ENCODE measurements at places on chromosomes 6 and 20.

DNA sequence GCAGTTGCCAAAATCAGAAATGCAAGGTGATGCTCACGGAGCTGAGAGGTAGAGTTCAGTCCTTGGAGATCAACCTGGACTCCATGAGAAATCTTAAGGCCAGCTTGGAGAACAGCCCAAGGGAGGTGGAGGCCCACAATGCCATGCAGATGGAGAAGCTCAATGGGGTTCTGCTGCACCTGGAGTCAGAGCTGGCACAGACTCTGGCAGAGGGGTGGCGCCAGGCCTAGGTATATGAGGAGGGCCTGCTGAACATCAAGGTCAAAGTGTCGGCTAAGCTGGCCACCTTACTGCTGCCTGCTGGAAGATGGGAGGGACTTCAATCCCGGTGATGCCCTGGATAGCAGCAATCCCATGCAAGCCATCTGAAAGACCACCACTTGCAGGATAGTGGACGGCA is 23.9 kb upstream of the FUT9 start:
- no peak for DNase-seq

GRCh38 chr6:72826037-72826436 is 204.2 kb downstream of the KCNQ5 start:
- DNase-seq, result no peak

- no peak for DNase-seq
Measured at GRCh38 chr6:169883316-169883715, 131.9 kb downstream of the ERMARD start.

GRCh38 chr6:119076576-119077390 is 1.7 kb downstream of the FAM184A start:
- DNase-seq, result no peak

- no peak for DNase-seq
Measured at GRCh38 chr6:98295515-98296175, 538.7 kb upstream of the POU3F2 start.

GRCh38 chr20:33359399-33360261 is 41.7 kb downstream of the CDK5RAP1 start:
- DNase-seq, result no peak

- no peak for DNase-seq
Measured at GRCh38 chr6:140586426-140587061, 1212.1 kb upstream of the CITED2 start.

GRCh38 chr20:37346535-37347346 is 801 bp downstream of the SRC start:
- DNase-seq, result no peak
